MCF 10A (cell line): ENCODE measurements at places on chromosomes 2 and 18.
A peak's percentile ranks its signal among the peaks of the same experiment; 100 is the strongest.

- no peak for DNase-seq
These were observed 525.2 kb downstream of the TNS1 start for GRCh38 chr2:217477583-217477982.

- DNase-seq: no peak
These were observed 28.4 kb upstream of the PXDN start for GRCh38 chr2:1772471-1773267.

DNA sequence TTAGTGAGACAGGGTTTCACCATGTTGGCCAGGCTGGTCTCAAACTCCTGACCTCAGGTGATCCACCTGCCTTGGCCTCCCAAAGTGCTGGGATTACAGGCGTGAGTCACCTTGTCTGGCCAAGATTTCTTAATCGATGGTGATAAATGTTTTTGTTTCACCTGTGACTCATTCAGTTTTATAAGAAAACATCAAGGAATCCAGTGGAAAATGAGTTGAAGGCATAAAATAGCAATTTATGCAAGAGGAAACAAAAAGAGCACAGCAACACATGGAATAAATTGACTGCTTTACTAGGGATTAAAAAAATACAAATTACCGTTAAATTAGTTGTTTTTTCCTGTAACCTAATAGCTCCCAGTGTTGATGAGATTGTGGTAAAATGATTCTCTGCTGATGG, 80.2 kb downstream of the CDK15 start:
- peak; percentile 81 for DNase-seq

GRCh38 chr2:172287605-172288315, 139.6 kb upstream of the ITGA6 start:
- DNase-seq: no peak

- DNase-seq: no peak
These were observed 46.1 kb downstream of the SDC1 start for GRCh38 chr2:20178666-20179465.

DNA sequence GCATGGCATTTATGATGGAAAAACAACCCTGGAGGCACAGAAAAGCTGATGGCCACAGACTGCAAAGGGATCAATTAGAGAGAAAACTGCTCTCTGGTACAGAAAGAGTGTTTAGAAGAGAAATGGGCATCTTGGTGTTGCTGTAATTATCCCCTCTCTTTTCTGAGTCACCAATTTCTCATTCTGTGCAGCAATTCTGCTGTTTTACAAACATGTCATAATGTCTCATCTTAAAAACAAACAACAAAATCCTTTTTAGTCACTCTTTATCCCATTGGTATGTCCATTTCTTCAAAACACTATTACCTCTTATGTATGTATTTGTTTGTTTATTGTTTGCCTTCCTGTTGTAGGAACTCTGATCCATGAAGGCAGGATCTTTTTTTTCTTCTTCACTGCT, 73.9 kb upstream of the HK2 start:
- DNase-seq: no peak

DNA sequence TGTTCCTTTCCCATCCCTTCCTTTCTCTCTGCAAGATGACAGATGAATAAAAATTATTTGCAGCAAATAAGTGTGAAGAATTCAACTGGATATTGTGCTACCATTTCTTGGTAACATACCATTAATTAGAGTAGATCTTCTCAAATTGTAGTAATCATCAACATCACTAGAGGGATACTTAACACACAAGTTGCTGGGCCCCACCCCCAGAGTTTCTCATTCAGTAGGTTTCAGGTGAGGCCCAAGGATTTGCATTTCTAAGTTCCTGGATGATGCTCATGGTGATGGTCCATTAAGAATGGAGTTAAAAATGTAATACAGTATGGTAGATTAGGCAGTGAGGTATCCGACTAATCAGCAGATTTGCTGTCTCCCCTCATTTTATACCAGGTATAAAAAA, 594.0 kb downstream of the ERBB4 start:
- DNase-seq: no peak

GRCh38 chr2:211903961-211904360, 634.6 kb downstream of the ERBB4 start:
- DNase-seq: no peak

- DNase-seq: peak; percentile 71
These were observed 47.5 kb upstream of the ACSL3 start for GRCh38 chr2:222813177-222813843.

- DNase-seq: peak; percentile 13
These were observed 70.9 kb downstream of the TMEFF2 start for GRCh38 chr2:192123847-192124246.

DNA sequence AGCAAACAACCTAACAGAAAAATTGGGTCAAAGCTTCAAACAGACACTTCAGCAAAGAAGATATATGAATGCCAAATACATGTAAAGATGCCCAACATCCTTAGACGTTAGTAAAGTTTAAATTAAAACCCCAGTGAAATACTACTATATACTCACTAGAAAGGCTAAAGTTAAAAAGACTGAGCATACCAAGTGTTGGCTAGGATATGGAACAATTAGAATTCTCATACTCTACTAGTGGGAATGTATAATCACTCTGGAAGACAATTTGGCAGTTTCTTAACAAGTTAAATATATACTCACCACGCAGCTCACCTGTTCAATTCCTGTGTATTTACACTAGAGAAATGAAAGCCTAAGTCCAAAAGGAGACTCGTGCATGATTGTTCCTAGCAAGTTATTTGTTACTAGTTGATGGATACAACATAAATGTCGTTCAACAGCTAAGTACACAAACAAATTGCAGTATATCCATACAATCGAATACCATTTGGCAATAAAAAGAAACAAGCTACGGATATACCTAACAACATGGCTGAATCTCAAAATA, 183.7 kb upstream of the ZFP36L2 start:
- DNase-seq: no peak

DNA sequence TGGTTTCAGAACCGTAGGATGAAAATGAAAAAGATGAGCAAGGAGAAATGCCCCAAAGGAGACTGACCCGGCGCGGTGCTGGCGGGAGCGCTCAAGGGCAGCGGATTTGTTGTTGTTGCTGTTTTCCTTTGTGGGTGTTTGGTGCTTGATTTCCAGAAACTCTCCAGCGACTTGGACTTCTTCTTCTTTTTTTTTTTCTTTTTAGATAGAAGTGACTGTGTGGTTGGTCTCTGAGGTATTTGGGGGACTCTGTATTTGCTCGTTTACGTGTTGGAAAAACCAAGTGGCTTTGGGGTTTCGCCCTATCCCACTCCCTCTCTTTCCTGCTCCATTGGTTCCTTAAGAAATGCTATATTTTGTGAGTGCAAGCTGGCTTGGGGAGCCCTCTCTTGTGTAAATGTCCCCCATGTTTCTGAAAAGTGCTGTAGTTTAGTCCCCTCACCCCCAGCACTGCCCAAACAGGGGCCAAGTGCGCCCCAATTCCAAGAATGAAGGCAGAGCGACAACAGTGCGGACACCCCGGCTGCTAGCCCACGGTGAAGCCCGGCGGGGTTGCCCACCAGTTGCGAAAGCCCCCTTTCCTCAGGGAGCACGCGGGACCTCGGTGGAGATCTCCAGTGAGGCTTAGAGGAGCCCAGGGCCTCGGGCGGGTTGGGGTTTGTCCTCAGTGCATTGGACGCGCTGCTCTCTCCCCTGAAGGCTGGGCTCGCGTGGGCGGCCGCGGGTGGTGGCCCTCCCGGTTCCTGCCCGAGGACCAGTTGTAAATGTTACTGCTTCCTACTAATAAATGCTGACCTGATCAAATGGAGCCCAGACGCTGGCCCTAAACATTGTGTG, 1.8 kb downstream of the HOXD9 start:
- no peak for DNase-seq

DNA sequence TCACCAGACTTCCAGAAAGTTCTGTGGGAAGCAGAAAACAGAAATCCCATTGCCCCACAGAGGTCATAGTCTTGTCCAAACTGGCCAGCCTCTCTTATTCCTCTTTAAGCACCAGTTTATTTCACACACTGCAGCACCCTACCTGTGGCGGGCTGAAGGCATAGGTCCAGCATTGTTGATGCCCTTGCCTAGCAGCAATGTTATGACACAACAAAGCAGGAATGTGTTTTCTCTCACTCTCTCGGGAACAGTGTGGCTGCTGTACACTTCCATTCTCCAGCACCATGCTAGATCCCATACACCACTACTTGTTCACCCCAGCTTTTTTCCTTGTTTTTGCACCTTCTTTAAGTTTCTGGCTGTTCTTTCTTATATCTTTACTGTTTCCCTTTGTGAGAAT, 181.6 kb downstream of the DNAH6 start:
- DNase-seq: peak; percentile 11

GRCh38 chr2:230896346-230897115, 28.5 kb downstream of the GPR55 start:
- no peak for DNase-seq

- no peak for DNase-seq
These were observed 115.6 kb upstream of the GPC1 start for GRCh38 chr2:240319855-240320203.

DNA sequence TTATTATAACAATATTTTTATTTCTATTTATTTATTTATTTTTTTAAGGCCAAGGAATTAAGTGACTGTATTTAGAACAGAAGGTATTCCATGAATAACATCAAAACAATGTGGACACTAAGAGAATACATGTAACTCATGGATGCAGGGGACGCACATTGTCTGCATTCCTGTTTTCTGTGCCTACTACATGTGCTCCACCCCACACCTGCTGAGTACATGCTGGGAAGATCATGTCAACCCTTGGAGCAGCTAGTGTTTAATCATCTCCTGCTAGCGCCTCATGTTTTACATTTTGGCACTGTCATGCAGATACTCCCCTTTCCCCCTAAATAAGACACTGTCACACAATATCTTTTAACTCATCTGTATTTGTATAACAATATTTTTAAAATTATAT, 29.3 kb downstream of the DPYSL5 start:
- DNase-seq: no peak

DNA sequence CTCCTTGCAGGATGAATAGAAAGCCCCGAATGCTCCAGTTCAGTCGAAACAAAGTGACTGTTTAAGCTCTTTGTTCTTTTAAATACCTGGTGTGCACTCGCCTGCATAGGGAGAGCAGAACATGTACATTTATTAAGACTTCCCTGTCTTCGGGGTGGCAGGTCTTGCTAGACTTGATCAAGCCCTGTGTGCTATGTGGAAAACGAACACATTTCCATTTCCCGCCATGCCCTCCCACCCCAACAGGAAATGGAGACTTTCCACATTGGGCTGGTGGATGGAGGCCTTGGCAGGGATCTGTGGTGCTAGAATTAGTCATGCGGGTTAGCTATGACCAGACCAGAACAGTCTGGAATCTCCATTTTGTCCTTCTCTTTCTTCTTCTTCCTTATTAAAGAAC, 321.0 kb upstream of the THSD7B start:
- no peak for DNase-seq

- DNase-seq: no peak
These were observed 3.3 kb downstream of the TNP1 start for GRCh38 chr2:216856406-216857065.

DNA sequence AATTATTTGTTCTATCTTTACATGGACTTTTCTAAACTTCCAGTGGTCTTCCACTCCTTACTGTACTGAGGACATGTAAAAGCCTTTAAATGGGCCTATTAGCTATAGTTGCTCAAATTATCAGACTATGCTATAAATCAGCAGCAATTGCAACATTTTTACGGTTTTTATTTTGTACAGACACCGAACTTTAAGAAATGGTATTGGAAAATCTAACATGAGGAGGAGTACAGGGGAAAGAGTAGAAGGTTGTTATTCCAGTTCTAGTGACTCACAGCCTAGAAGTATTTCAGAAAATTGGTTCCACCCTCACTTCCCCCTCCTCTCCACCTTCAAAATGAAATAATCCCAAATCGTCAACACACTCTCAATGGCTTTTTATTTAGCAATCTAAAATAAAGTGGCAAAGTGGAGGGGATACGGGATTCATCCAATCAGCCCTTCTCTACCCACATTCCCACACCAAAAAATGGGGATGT, 1.1 kb downstream of the NCKAP1 start:
- DNase-seq: peak; percentile 57

DNA sequence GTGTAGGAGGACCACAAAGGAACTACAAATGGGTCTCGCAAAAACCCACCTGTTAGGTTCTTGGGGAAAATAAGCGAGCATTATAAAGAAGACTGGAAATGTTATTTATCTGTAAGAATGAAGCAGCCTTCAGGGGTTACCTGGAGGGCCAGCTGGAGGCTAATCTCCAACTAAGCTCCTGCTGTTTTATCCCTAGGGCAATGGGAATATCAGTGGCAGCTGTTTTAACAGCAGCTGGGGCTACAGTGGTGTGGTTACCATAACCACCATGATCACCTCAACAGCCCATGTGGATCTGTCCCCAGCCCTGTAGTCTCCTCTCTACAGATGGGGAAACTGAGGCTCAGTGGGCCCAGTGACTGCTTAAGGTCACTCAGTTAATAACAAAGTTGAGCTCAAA, 108.1 kb downstream of the FTCDNL1 start:
- DNase-seq: no peak

- DNase-seq: no peak
These were observed 28.7 kb downstream of the RHOB start for GRCh38 chr2:20475567-20475952.

GRCh38 chr18:74819433-74820059, 221.9 kb downstream of the ZNF407 start:
- peak; percentile 42 for DNase-seq

DNA sequence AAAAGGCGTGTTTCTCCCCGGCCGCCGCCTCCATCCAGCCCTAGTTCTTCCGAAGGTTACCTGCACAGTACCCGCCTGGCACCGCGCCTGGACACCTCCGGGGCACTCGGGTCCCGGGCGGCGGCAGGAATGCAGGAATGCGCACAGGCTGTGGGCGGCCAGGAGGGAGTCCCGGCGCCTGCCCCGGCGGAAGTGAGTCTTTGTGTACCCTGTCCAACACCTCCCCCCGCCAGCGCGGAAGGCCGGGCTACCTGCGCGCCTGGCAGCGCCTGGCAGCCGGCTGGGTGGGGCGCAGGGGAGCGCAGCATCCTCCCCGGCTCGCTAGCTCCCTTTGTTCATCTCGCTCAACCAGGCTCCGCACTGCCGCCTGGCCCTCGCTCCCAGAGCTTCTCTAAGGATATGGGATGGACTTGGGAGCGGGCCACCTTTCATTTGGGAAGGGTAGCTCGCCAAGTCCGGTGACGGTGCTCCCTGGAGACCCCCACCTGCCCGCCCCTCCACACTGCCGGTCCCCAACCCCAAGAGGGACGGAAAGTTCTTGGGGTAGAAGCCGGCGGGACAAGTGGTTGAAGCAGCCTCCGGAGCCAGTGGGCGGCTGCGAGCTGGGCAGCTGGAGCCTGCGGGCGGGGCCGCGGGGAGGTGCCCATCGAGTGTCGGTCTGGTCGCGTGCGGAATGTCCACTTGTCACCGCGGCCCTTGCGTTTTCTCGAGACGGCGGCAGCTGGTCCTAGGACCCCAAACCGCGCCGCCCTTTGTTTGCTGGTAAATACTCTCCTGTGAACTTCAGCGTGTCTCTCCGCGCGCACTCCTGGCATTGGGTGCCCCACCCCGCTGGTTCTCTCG, 1.2 kb upstream of the ST6GAL2 start:
- peak; percentile 18 for DNase-seq
